ENCODE measurements at places on chromosomes 4 and X. TPM values are rescaled to one million over a fixed set of nuclear protein-coding genes. Genes with fewer than 3 reads are reported as not detected.

DNA sequence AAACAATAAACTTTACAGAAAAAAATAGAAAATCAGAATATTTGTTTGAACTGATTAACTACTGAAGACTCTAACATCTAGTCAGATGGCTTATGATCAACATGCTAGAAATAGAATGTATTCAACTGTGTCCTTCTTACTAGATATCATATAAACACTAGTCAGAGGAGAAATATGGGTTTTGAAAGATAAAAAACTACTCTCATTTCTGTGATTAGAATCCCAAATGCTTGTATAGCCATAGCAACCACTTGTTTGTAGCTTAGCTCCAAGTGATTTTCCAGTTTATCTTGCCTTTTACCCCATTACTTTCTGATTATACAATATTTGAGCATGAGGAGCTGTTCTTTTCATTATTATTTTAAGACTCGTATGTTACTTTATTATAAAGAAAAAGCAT lies 31.2 kb downstream of the USP38 start:
- DNase-seq, result no peak

The FRMD7 gene
- not detected for total RNA-seq

The AGTR2 gene
- not detected for total RNA-seq

The SLC35A2 gene
- 24.1 TPM for total RNA-seq

GRCh38 chrX:96563646-96564045 lies 121.0 kb upstream of the DIAPH2 start:
- no peak for DNase-seq

The CCSER1 gene
- 4.1 TPM for total RNA-seq

The ZNF732 gene
- total RNA-seq, result not detected

The DMP1 gene
- not detected for total RNA-seq

- no peak for DNase-seq
Observed at GRCh38 chrX:6885909-6886308, 261.6 kb upstream of the STS start.

- DNase-seq, result no peak
Observed at GRCh38 chr4:139933541-139933940, 220.4 kb downstream of the MAML3 start.

DNA sequence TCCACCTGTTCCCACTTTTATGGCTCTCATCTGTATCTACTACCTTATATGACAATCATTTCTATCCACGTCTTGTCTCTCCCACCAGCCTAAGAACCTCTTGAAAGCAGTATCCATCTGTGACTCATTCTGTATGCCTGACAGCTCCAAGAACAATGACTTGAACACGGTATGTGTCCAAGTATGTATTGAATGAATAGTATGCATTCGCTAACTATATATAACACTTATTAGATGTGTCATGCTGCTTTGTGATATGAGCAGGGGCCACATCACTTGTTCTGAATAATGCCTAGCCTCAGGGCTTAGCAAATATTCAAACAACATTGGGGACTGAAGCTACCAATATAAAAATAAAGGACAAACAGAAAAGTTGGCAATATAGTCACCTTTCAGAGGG lies 4.9 kb downstream of the OPHN1 start:
- DNase-seq, result peak; percentile 86

The F9 gene
- not detected for total RNA-seq

DNA sequence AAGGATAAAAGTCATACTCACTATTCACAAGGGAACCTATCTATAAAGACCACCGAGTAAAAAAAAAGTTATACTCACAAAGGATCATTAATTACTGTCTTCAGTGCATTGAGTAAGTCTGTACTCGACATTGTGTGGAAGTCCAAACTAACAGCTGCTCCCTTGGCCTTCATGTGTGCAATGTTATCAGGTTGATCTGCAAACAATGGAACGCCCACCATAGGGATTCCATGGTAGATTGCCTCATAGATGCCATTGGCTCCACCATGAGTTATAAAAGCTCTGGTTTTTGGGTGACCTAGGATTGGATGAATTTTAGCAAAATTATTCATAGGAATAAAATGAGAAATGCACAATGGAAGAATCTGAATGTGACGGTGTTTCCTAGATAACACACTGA lies 10.6 kb downstream of the UGT2B4 start:
- no peak for DNase-seq

- no peak for DNase-seq
Observed at GRCh38 chr4:125313989-125314667, 627 bp upstream of the FAT4 start.

- DNase-seq, result no peak
Observed at GRCh38 chrX:54754854-54755253, 43.2 kb downstream of the ITIH6 start.

- no peak for DNase-seq
Observed at GRCh38 chr4:163500586-163500985, 6.1 kb downstream of the TMA16 start.

GRCh38 chr4:80266253-80266901 lies at the start of gene FGF5:
FGF5 (plus strand) TSS chr4:80266664; CDS start chr4:80266825, 161 bp downstream.
- DNase-seq, result no peak

- DNase-seq, result no peak
Observed at GRCh38 chr4:178778496-178778895, 1336.3 kb upstream of the AGA start.

The SORBS2 gene
- total RNA-seq, result 15.7 TPM

The EDA gene
- total RNA-seq, result not detected

The SLC16A2 gene
- not detected for total RNA-seq

- no peak for DNase-seq
Observed at GRCh38 chr4:180710628-180711337, 1532.4 kb upstream of the TENM3 start.

DNA sequence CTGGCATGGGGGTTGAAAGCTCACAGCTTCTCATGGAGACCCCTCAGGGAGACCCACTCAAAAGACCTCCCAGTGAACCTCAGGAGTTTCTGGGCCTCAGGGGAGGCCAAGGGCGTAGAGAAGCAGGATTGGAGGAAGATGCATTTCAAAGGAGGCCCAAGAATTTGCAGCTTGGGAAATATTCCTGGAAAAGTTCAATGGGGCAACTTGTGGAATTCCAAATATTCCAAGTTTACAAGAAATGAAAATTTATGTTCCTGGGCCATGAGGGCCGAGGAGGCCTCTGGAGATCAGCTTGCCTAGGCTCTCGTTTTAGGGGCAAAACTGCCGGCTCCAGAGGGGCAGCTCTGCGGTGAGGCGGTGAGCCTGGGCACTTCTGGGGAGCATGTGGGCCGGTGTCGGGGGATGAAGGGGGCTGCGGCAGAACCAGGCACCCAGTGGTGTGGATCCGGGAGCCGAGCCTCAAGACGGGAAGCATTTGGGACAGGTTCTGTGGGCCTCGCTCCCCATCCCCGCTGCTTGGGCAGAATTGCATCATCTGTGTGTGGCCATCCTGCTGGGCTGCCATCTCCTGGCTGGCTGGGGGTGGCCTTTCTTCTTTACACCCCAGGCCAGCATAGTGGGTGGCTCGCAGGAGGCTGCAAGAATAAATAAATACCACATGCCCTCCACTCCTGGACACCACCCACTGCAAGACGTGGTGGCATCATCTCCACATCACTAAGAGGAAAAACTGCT lies 54.6 kb upstream of the GPR78 start:
- DNase-seq, result no peak

- DNase-seq, result no peak
Observed at GRCh38 chr4:159401791-159402380, 299.0 kb downstream of the RAPGEF2 start.

- DNase-seq, result peak; percentile 64
Observed at GRCh38 chr4:40685300-40685699, 55.6 kb upstream of the RBM47 start.

The SYP gene
- total RNA-seq, result 0.44 TPM

The TEX11 gene
- not detected for total RNA-seq

The SORCS2 gene
- 20.7 TPM for total RNA-seq

The PRR32 gene
- not detected for total RNA-seq

- no peak for DNase-seq
Observed at GRCh38 chr4:118810991-118811764, 24.7 kb downstream of the SEC24D start.

- peak; percentile 13 for DNase-seq
Observed at GRCh38 chrX:45479835-45480422, 279.3 kb upstream of the DIPK2B start.

DNA sequence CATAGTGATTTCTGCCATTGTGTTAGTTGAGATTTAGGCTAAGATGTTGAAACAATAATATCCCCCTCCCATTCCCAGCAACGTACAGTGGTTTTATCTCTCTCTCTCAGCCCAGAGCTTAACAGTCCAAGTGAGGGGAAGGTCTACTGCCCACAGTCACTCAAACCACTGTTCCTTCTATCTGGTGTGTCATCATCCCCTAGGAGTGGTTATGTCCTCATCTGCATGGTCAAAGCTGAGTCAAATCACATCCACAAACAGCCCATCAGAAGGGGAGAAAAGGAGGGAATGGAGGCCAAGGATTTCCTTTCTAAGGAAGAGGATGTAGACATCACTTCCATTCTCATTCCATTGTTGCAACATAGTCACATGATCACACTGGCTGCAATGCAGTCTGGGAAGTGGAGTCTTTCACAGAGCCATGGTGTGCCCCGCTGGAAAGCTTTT lies 42.8 kb upstream of the CHRNA9 start:
- DNase-seq, result no peak

- DNase-seq, result no peak
Observed at GRCh38 chrX:40434947-40435346, 145.8 kb upstream of the ATP6AP2 start.

The NUDT11 gene
- not detected for total RNA-seq

The PITX2 gene
- 0.48 TPM for total RNA-seq

GRCh38 chr4:8202108-8203051 lies 3.3 kb downstream of the SH3TC1 start:
- no peak for DNase-seq

DNA sequence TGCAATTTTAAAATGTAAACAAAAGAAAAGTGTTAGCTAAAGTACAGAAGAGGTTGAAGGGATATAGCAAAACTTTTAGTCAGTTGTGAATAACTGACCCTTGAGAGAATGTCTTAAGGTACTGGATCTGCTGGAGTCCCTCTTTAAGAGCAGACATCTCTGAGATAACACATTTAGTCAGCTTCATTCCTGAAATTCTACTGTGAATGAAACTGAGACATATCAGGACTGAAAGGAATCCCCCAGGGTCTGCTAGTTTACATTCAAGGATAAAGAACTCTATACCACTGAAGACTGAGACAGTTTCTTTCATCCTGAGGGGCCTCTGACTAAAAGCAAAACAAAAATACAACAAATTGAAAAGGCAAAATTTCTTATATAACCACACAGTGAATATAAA lies 54.4 kb downstream of the PGRMC1 start:
- no peak for DNase-seq

GRCh38 chr4:88104902-88105610 lies 53.4 kb downstream of the ABCG2 start:
- no peak for DNase-seq

GRCh38 chr4:99165978-99166377 lies 21.9 kb upstream of the ADH4 start:
- DNase-seq, result no peak
